Dermis blood vessel endothelial cell (primary cell): ENCODE measurements at places on chromosomes 11 and 22. TPM values are rescaled to one million over a fixed set of nuclear protein-coding genes. Genes with fewer than 3 reads are reported as not detected.

SLC39A13 gene
- total RNA-seq: 72.8 and 78.0 TPM in 2 replicates

NPAS4 gene
- total RNA-seq: not detected in 2 replicates

RFPL2 gene
- 0.14 TPM in 1 of 2 replicates, not detected in the other for total RNA-seq

SHISA8 gene
- total RNA-seq: not detected in 2 replicates

INS gene
- total RNA-seq: not detected in 2 replicates

F2 gene
- not detected in 2 replicates for total RNA-seq

CTTN gene
- 369 and 441 TPM in 2 replicates for total RNA-seq

PDE2A gene
- total RNA-seq: 351 and 380 TPM in 2 replicates

PNPLA5 gene
- not detected in 2 replicates for total RNA-seq

MS4A15 gene
- total RNA-seq: not detected in 2 replicates

YPEL4 gene
- total RNA-seq: 0.05 TPM in 1 of 2 replicates, not detected in the other

OR6A2 gene
- total RNA-seq: 0.05 and 0.17 TPM in 2 replicates

SAA4 gene
- not detected in 2 replicates for total RNA-seq

ENTHD1 gene
- not detected in 2 replicates for total RNA-seq

DDTL gene
- 0.34 and 0.98 TPM in 2 replicates for total RNA-seq

TNNT3 gene
- not detected in 2 replicates for total RNA-seq

PRR33 gene
- total RNA-seq: not detected in 2 replicates

NDUFV1 gene
- 166 and 175 TPM in 2 replicates for total RNA-seq

KCNK4 gene
- 0.17 TPM in 1 of 2 replicates, not detected in the other for total RNA-seq

BTBD18 gene
- total RNA-seq: not detected in 2 replicates

MORC2 gene
- 16.5 and 28.1 TPM in 2 replicates for total RNA-seq

FGF4 gene
- total RNA-seq: not detected in 2 replicates

RAB1B gene
- 77.8 and 196 TPM in 2 replicates for total RNA-seq
